ENCODE measurements at places on chromosomes 5 and 9.

DNA sequence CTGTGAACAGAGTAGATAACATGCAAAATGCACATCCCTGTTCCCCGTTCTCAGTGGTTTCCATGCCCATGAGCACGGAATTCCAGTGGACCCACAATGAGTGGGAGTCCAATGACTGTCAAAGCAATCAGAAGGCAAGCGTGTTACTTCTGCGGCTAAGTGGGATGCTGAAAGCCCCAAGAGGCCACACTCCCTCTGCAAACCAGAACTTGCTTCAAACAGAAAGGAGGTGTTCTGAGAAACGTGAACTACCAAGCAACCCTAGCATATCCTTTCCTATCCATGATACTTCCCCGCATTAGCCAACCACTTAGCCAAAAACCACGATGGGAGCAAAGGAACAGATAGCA lies 21.7 kb upstream of the MVB12B start:
- DNase-seq, result no peak

- DNase-seq, result no peak
These were observed 51.0 kb upstream of the OR2K2 start for GRCh38 chr9:111381006-111381405.

GRCh38 chr5:22938362-22938761 lies 85.2 kb upstream of the CDH12 start:
- DNase-seq, result no peak

DNA sequence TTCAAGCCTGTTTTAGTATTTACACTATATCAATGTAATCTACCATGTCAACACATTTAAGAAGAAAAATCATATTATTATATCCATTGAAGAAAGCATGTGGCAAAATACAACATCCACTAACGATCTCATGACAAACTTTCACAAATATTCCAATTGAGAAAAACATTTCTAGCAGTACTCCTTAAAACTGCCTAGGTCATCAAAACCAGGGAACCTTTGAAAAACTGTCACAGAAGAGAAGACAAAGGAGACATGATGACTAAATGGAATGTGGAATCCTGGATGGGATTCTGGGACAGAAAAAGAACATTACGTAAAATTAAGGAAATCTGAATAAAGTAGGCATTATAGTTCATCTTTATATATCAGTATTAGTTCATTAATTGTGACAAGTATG lies 1091.3 kb upstream of the CDH6 start:
- DNase-seq, result no peak

- no peak for DNase-seq
These were observed 14.5 kb upstream of the AFAP1L1 start for GRCh38 chr5:149257131-149257530.

DNA sequence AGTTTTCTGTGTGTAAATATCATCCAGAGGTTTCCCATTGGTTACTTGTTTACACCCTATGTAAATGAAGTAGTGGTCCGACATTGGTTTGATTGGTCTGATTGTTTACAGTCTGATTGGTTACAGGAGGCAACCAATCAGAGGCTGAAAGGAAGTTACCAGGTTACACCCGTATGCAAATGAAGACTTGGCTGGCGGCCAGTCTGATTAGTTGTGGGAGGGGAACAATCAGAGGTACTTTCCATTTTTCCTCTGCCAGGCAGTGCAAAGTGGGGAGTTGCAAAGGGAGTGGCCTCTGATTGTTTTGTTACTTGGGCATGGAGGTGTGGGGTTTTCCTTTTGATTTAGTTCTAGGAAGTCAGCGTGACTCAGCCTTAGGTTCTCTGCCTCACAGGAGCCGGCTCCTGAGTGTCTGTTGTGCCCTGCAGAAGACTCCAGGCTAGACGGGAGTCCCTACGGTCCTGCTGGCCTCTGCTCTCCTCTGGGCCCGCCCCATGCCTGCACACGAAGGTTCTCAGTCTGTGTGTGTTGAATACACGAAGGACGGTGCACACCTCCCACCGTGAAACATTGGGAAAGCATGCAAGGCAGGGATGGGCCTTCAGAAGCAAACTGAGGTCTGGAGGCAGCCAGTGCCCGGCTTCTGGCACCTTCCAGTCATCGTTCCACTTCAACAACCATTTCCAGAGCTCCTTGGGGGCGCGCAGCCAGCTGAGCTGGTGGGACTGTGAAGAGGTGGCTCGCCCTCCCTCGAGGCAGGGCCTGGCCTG lies 42.9 kb downstream of the OLFM1 start:
- no peak for DNase-seq

GRCh38 chr9:115673599-115673998 lies 480.0 kb upstream of the PAPPA start:
- no peak for DNase-seq

DNA sequence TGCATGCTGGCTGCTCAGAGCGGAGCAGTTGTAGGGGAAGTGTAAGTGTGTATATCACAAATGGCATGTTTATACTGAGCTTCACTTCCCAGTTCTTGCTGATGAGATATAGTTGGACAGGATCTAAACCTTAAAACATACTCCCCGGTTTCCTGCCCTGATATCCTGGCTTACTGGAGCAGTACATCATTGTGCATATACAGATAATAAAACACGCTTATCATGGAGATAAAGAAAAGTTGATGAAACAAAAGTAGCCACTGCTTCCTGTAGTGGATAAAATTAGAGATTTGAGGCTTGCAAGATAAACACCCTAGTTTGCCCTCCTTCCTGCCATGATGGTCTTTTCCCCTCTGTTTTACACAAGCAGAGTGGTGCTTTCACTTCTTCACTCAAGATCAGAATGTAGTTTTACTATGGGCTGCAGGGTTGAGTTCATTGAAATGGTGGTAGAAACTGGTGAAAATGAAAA lies 15.0 kb downstream of the NPR3 start:
- DNase-seq, result no peak

- no peak for DNase-seq
These were observed 223.2 kb downstream of the CACNA1B start for GRCh38 chr9:138100711-138101350.

DNA sequence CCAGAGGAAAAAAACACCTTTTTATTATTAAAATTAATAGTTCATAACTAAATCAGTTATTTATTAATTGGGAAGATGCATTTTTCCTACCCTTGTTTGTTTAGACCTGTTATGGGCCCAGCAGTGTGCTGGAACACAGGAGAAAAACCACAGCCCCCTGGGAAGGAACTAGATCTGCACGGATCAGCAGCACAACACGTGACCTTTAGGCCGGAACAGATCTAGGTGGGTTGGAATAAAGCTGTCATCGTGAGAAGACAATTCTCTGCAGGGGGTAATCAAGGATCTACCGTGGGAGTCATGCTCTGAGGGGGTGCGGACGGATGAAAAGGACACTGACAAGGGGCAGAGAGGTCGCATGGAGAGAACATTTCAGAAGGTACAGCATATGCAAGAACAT lies 95.8 kb upstream of the SPATA31C2 start:
- no peak for DNase-seq

- DNase-seq, result no peak
These were observed 775.3 kb upstream of the DMAC1 start for GRCh38 chr9:8574846-8575245.

DNA sequence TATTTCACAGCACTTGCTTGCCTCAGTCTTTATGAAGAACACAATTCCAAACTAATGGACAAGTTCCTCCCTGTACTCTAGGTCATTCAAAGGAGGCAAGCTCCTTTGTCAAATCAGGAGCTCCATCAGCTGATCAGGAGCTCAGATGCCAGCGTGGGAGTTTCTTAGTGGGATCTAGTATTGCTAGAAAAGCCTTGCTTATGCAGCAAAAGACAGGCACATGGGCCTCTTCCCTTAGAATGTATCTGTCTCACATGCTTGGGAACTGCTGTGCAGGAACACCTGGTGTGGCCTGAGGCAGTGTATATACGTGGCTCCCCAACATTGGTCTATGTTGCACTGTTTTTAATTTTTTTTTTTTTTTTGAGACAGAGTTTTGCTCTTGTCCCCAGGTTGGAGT lies 21.4 kb upstream of the HAVCR1 start:
- DNase-seq, result no peak

GRCh38 chr9:130212543-130213297 lies 40.5 kb downstream of the NCS1 start:
- no peak for DNase-seq

DNA sequence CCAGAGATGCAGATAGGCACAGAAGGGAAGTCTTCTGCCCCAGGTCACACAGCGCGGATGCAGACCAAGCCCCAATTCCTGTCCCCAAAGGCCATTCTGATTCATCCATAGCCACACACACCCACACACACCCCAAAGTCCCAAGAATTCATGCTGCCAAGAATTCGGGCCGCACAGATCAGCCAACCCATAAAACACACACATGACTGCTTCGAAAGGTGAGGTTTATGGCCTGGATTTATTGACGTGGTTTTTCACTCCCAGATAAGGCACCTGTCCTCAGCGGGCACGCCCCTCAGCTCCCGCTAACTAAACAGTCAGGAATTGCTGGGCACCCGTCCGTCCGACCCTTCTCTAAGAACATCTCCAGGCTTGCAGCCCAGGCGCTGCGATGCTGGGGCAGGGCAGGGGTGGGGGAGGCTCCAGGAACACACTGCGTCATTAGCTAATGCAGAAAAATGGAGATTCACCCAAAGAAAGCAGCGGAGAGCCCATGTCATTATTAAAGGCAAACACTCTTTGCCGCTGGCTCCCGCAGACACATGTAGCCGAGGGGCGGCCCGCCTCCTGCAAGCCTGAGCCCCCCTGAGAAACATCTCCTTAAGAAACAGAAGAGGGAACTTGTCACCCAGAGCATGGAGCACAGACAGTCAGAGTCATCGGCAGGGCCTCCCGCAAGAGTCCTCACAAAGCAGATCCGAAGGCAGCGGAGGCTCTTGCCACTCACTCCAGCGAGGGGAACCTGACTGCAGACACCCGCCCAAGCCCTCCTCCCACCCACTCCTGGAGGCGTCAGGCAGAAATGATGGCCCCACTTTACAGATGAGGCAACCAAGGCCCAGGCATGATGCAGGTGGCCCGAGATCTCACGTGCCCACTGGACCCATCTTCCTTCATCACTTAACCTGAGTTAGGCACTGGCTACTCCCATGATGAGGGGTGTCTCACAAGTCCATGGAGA lies 19.9 kb downstream of the VAV2 start:
- no peak for DNase-seq

- DNase-seq, result no peak
These were observed 135.6 kb downstream of the LIFR start for GRCh38 chr5:38420691-38421390.

DNA sequence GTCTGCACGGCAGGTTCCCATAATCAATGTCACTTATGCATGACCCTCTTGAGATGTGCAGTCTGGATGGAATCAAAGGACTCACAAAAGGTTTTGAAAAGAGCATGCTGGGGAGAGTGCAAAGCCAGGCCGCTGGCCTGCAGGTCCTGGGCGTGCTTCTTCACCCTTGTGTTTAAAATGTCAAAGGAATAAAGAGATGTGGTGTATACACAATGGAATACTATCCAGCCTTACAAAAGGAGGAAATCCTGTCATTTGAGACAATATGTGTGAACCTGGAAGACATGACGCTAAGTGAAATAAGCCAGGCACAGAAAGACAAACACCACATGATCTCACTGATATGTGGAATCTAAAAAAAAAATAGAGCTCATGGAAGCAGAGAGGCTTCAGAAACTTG lies 137.5 kb upstream of the PHYKPL start:
- no peak for DNase-seq

- no peak for DNase-seq
These were observed 10.0 kb upstream of the CAST start for GRCh38 chr5:96651948-96652753.

DNA sequence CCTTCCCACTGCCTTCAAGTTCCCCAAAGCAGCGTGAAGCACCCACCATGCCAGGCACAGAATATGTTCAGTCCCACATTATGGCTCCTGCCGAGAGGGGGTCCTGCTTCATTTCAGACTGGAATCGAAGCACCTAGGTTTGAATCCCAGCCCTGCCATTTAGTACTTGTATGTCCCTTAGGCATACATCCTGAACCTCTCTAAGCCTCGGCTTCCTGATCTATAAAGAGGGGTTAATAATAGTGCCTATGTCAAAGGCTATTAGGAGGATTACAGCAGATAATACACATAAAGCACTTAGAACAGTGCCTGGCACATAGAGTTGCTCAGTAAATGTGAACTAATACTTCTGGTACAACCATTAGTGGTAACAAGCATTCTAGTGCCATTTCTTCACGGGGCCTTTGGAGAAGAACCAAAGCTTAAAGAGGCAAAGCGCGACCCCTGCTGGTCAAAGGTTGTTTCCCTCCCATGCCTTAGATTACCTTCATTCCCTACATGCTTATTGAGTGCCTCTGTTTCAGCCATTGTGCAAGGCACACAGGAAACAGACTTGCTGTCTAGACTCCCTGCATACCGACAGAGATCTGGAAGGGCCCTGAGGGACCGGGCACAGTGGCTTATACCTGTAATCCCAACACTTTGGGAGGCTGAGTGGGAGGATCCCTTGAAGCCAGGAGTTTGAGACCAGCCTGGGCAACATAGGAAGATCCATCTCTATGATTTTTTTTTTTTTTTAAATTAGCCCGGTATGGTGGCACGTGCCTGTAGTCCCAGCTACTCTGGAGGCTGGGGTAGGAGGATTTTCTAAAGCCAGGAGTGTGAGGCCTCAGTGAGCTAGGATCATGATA lies 98.3 kb downstream of the PPARGC1B start:
- no peak for DNase-seq

- DNase-seq, result no peak
These were observed 66.9 kb upstream of the BASP1 start for GRCh38 chr5:17150531-17150930.

GRCh38 chr5:65902104-65902503 lies 24.3 kb upstream of the ERBIN start:
- DNase-seq, result no peak

- DNase-seq, result no peak
These were observed 55.9 kb upstream of the MYO10 start for GRCh38 chr5:16992006-16992405.

DNA sequence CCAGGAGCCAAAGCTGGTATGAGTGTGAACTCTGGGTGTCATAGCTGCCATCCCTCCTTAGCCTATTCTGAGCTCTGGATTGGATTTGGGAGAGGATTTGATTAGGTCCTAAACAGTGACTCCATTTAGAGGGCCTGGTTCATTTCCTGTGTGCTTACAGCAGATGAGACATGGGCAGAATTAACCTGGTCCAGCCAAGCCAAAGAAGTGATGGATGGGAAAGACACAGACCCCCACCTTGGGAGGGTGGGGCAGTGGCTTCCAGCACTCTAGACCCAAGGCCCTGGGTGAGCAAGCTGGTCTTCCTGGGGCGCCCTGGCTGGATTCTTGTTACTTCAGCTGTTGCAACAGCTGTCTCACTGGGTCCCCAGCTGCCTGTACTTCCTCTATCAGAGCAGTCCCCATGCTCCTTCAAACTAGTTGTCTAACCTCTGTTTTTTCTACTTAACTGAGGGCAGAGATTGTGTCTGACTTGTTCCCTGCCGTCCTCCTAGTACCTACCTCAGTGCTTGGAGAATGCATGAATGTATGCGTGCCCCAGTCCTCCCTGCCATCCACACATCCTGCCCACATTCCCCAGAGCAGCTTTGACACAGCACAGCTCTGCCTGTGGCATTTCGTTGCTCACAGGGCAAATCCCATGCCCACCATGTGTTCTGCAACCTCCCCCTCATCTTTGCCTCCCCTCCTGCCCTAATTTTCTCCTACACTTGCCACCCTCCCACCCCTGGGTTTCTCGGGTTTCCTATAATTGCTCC lies 115.9 kb downstream of the RGS3 start:
- no peak for DNase-seq

Data from cortex of kidney (tissue), 1 donor.